ENCODE measurements at places on chromosomes 4 and X.

GRCh38 chr4:17544831-17545234, 29.9 kb downstream of the CLRN2 start:
- DNase-seq: no peak

DNA sequence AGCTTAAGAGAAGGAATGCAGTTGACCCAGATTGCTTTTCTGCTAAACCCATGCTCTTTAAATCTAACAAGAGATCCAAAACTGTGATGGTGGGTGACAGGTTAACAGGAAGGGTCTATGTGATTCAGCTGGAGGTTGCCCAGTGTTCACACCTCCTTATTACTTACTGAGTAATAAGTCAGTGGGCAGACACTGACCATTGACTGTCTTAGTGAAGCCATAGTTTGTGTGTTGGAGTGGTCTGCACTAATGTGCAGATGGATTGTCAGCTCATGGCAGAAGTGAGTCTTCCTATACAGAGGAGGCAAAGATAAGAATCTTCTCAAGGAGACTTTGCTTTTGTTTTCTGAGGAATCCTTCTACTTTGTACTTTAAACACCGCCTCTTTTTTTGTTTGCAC, 15.2 kb upstream of the RUFY3 start:
- DNase-seq: no peak

- no peak for DNase-seq
These were observed 96.8 kb upstream of the GRIA3 start for GRCh38 chrX:123087326-123087725.

DNA sequence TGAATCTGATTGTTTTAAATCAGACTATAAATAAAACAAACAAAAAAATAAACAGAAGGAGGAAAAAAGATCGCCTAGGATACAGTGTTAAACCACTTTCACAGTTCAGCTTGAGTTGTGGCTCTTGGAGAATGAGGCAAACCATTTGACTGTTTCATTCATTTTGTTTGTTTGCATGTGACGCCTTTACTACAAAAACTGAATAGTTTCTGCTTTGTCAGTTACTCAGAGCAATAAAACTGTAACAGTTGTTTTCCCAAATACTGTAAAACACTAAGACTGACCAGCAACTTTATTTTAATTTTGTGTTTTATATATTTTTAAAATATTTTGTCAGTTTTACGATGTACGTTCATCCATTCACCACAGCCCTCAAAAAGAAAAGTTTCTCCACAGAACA, 214.5 kb downstream of the FBXW7 start:
- DNase-seq: no peak

GRCh38 chr4:181582595-181582994, 660.6 kb upstream of the TENM3 start:
- no peak for DNase-seq

All from activated CD4-positive, alpha-beta memory T cell treated with anti-CD3 and anti-CD28 coated beads for 36 hours (primary cell).